ENCODE measurements at places on chromosomes 12 and 14.

DNA sequence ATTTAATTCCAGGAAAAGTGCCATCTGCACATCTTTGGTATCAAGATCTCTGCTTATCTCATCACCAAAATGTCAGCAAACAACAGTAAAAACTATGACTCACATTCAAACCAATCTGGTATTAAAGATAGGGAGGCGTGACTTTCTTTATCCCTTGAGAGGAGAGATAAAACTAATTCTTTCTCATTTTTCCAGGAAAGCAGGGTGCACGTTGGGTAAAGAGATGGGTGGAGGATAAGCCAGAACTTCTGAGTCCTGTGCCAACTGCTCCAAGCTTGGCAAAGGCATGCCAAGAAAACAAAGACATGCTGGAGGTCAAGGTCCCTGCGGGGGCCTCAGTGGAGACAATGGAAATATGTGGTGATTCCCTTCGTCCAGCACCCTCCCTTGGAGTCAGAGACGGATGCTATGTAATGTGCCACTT, 225.8 kb upstream of the PLXNC1 start:
- DNase-seq, result no peak

- DNase-seq, result no peak
Measured at GRCh38 chr12:98182821-98183220, 332.6 kb upstream of the TMPO start.

- no peak for DNase-seq
Measured at GRCh38 chr12:57548488-57548887, 1.4 kb upstream of the KIF5A start.

- DNase-seq, result no peak
Measured at GRCh38 chr12:115672506-115673080, 604.9 kb downstream of the MED13L start.

All from epithelial cell of esophagus (primary cell).